Kidney (tissue), 22 donors: ENCODE measurements at places on chromosomes 2 and 18.
A peak's percentile ranks its signal among the peaks of the same experiment; 100 is the strongest.

GRCh38 chr18:5103286-5103685, 93.8 kb downstream of the AKAIN1 start:
- H3K27ac ChIP-seq = no peak overlapping the region
- no peak overlapping the region for H3K4me3 ChIP-seq
- no peaks in the 10 kb centered on the region for H3K36me3 ChIP-seq
- H3K4me1 ChIP-seq = no peaks in the 10 kb centered on the region

GRCh38 chr2:204664708-204665121, 119.4 kb downstream of the PARD3B start:
- no peak for DNase-seq
- H3K36me3 ChIP-seq = no peaks in the 10 kb centered on the region
- no peaks in the 10 kb centered on the region for H3K27me3 ChIP-seq
- no peak overlapping the region for H3K4me3 ChIP-seq
- H3K4me1 ChIP-seq = peaks cover 5% of the 10 kb centered on the region

- H3K4me3 ChIP-seq = no peak overlapping the region
- DNase-seq = no peak
Measured at GRCh38 chr2:55887901-55888624, 35.5 kb downstream of the EFEMP1 start.

- H3K4me3 ChIP-seq = no peak overlapping the region
- DNase-seq = no peak
- H3K4me1 ChIP-seq = no peaks in the 10 kb centered on the region
- H3K27me3 ChIP-seq = no peaks in the 10 kb centered on the region
- no peak overlapping the region for H3K27ac ChIP-seq
Measured at GRCh38 chr2:199219551-199219950, 238.2 kb downstream of the SATB2 start.

DNA sequence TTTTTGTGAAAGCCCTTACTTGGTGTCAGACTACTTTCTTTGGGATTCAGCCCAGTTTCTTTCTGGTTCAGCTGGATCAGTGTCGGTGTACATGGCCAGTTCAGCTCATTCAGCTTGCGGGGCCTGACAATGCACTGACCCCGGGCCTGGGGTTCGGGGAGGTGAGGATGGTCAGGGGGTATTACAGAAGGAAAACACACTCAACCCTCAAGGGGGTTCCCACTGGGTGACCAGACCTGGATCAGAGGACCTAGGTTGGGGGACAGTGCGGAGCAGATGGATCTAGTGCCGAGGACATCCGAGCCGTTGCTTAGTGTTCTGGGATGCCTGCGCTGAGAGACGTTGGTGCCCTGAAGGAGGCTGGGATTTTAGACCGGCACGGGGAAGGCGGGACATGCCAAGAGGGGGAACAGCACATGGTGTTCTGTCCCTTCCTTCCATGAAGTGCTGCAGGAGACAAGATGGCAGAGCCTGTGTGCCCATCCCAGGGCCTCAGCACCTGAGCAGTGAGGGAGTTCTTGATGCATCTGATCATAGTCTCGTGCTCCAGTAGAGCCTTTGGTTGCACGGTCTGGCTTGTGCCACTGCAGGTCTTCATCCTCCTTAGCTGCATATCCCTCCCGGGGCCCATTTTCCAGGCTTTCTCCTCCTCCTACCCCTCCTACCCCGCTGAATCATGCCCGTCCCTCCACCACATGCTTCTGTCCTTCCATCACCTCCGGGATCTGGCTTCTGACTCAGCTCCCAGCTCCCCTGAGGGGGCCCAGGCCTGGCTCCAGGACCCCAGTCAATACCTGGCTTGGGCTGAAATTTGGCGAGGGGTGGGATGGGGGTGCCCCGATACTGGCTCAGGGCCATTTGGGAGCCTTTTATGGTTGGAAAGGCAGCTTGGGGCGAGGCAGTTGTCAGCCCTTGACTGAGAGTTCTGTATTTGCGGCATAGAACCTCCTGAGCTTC, 18.0 kb downstream of the SPEG start:
- H3K27me3 ChIP-seq = no peaks in the 10 kb centered on the region
- no peak overlapping the region for H3K4me3 ChIP-seq
- H3K27ac ChIP-seq = no peak overlapping the region
- no peak for DNase-seq
- no peaks in the 10 kb centered on the region for H3K4me1 ChIP-seq

GRCh38 chr2:216183462-216183861, 74.3 kb downstream of the XRCC5 start:
- H3K27me3 ChIP-seq = no peaks in the 10 kb centered on the region
- H3K4me1 ChIP-seq = peaks cover 2% of the 10 kb centered on the region
- H3K27ac ChIP-seq = no peak overlapping the region
- no peak overlapping the region for H3K4me3 ChIP-seq
- DNase-seq = no peak

GRCh38 chr2:149849591-149849990, 262.0 kb upstream of the MMADHC start:
- no peak overlapping the region for H3K4me3 ChIP-seq
- no peak for DNase-seq
- no peaks in the 10 kb centered on the region for H3K27me3 ChIP-seq
- H3K36me3 ChIP-seq = no peaks in the 10 kb centered on the region
- no peaks in the 10 kb centered on the region for H3K4me1 ChIP-seq

DNA sequence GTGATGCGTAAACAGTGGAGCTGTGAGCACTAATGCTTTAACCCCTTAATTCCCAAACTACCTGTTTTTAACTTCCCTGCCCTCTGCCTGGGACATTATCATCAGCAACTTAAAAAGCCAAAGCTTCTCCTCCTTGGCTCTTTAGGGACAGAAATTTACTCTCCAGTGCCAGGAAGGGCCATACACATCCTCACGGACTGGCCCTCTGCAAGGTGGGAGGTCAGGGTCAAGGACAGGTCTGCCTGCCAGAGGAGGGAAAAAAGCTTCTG, 21.5 kb downstream of the KCTD1 start:
- no peaks in the 10 kb centered on the region for H3K27me3 ChIP-seq
- H3K27ac ChIP-seq = no peak overlapping the region
- no peak for DNase-seq
- H3K4me3 ChIP-seq = no peak overlapping the region
- no peaks in the 10 kb centered on the region for H3K36me3 ChIP-seq

GRCh38 chr2:74010087-74010541, 25.4 kb downstream of the TET3 start:
- no peaks in the 10 kb centered on the region for H3K27me3 ChIP-seq
- H3K36me3 ChIP-seq = no peaks in the 10 kb centered on the region
- H3K27ac ChIP-seq = no peak overlapping the region
- DNase-seq = peak; percentile 44
- H3K4me1 ChIP-seq = peaks cover 12% of the 10 kb centered on the region

DNA sequence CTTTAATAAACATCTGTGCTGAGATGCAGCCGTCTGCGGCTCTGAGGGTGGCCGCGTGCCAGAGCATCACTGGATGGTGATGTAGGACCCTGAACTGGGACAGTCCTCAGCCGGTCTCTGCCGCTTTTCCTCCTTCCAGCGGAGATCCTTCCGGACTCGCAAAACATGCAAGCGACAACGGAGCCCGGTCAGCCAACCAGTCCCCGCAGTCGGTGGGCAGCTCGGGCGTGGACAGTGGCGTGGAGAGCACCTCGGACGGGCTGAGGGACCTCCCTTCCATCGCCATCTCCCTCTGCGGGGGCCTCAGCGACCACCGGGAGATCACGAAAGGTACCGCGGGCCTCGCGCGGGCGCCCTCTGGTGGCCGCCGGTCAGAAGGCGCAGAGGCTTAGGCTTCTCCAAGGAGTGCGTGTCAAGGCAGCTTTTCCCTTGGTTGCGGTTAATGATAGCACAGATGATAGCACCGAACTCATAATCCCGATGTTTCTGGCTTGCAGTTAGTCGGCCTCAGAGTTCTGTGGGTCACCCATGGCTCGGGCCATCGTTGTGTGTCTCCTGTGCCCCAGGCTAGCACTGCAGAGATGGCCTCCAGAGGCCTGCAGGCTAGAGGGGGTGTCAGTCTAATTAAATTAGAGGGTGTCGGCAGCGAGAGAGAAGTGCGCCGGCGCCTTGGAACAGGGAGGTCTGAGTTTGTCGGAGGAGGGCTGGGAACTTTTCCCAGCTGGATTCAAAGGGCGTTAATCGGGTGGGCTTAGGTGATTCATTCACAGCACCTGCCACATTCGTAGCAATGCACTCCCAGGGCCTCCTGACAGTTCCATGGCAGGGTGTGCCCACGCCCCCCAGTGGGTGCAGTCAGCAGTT, 38.5 kb downstream of the LPIN1 start:
- DNase-seq = peak; percentile 79
- H3K27me3 ChIP-seq = no peaks in the 10 kb centered on the region
- H3K27ac ChIP-seq = no peak overlapping the region

- no peaks in the 10 kb centered on the region for H3K27me3 ChIP-seq
- H3K4me3 ChIP-seq = no peak overlapping the region
- H3K36me3 ChIP-seq = no peaks in the 10 kb centered on the region
- H3K4me1 ChIP-seq = no peaks in the 10 kb centered on the region
Measured at GRCh38 chr2:141523199-141523598, 607.6 kb downstream of the LRP1B start.

- H3K4me3 ChIP-seq = no peak overlapping the region
- no peak for DNase-seq
- no peaks in the 10 kb centered on the region for H3K27me3 ChIP-seq
- H3K36me3 ChIP-seq = peaks cover 5% of the 10 kb centered on the region
- H3K27ac ChIP-seq = no peak overlapping the region
- H3K4me1 ChIP-seq = peaks cover 5% of the 10 kb centered on the region
Measured at GRCh38 chr2:10061221-10061925, 18.0 kb downstream of the KLF11 start.

GRCh38 chr2:127415593-127416505, 2.4 kb upstream of the PROC start:
- H3K4me3 ChIP-seq = peak overlapping the region; percentile 59
- peak; percentile 88 for DNase-seq
- H3K36me3 ChIP-seq = no peaks in the 10 kb centered on the region
- H3K27ac ChIP-seq = no peak overlapping the region
- H3K27me3 ChIP-seq = no peaks in the 10 kb centered on the region
- peaks cover 3% of the 10 kb centered on the region for H3K4me1 ChIP-seq

GRCh38 chr2:120538691-120539423, 192.9 kb downstream of the INHBB start:
- no peak overlapping the region for H3K4me3 ChIP-seq
- H3K4me1 ChIP-seq = peaks cover 15% of the 10 kb centered on the region
- H3K36me3 ChIP-seq = no peaks in the 10 kb centered on the region
- no peak for DNase-seq

DNA sequence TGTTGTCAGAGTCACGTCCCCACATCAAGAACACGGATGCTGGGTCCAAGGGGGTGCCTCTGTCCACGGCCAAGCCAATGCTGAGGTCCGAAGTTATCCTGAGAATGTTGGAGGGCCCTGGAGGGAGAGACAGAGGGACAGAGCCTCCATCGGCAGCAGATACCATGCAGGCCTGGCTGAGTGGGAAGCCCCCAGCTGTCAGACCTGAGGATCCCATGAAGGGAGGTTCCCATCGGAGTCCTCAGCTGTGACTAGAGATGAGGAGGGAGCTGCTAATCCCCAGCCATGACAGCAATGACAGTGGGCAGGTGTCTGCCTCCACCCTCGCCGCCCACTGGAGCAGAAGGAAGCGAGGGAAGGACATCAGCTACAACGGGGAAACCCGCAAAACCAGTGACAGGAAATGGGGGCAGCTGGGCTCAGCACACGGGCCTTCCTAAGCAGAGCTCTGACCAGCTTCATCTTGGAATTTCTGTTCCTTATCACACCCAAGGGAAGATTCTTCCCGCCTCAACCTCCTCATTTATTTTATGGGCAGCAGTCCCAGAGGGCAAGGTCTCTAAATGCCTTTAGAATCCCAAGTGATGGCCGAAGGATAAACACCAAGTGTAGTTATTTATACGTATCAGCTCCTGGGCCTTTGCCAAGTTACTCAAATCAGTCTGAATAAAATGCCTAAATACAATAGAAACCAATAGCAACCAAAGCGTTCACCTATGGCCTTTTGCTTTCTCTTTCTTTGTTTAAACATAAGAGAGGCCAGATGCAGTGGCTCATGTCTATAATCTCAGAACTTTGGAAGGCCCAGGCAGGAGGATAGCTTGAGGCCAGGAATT, 32.2 kb downstream of the FAM178B start:
- DNase-seq = peak; percentile 38
- H3K27me3 ChIP-seq = no peaks in the 10 kb centered on the region

- DNase-seq = no peak
- H3K27me3 ChIP-seq = no peaks in the 10 kb centered on the region
- H3K36me3 ChIP-seq = no peaks in the 10 kb centered on the region
- H3K27ac ChIP-seq = no peak overlapping the region
- no peak overlapping the region for H3K4me3 ChIP-seq
Measured at GRCh38 chr18:51610481-51610880, 413.0 kb upstream of the MEX3C start.

- DNase-seq = no peak
- no peaks in the 10 kb centered on the region for H3K4me1 ChIP-seq
- no peak overlapping the region for H3K27ac ChIP-seq
- H3K27me3 ChIP-seq = no peaks in the 10 kb centered on the region
- H3K4me3 ChIP-seq = no peak overlapping the region
Measured at GRCh38 chr2:34892766-34893165, 1293.7 kb upstream of the FAM98A start.

DNA sequence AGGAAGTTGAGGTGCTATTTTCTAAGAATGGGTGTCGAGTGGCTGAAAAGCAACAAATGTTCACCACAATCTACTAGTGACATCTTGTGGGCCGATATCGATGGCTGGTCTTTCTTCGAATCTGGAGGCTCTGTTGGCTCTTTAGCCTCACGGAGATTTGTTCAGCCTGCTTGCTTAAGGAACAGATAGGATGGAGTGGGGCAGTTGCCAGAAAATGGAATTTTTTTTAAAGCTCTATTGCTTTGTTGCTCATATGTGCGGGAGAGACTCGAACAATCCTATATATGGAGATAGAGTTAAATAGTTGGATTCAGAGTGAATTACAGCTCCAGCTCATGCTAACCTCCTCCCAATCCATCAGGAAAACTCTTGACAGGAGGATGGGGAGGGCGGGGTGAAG, 70.9 kb upstream of the LYPD6B start:
- H3K4me1 ChIP-seq = no peaks in the 10 kb centered on the region
- H3K4me3 ChIP-seq = no peak overlapping the region
- H3K27ac ChIP-seq = no peak overlapping the region
- H3K36me3 ChIP-seq = no peaks in the 10 kb centered on the region

GRCh38 chr2:24362253-24362652, 1.9 kb upstream of the ITSN2 start:
- H3K36me3 ChIP-seq = no peaks in the 10 kb centered on the region
- H3K27ac ChIP-seq = no peak overlapping the region
- H3K27me3 ChIP-seq = no peaks in the 10 kb centered on the region
- H3K4me3 ChIP-seq = no peak overlapping the region
- no peak for DNase-seq

GRCh38 chr2:146984014-146984413, 860.8 kb upstream of the ACVR2A start:
- H3K4me3 ChIP-seq = no peak overlapping the region
- H3K27ac ChIP-seq = no peak overlapping the region
- H3K27me3 ChIP-seq = no peaks in the 10 kb centered on the region

GRCh38 chr2:37802211-37802752, 122.8 kb upstream of the RMDN2 start:
- H3K4me3 ChIP-seq = no peak overlapping the region
- no peaks in the 10 kb centered on the region for H3K4me1 ChIP-seq
- no peak overlapping the region for H3K27ac ChIP-seq
- DNase-seq = no peak

- H3K27me3 ChIP-seq = no peaks in the 10 kb centered on the region
- no peaks in the 10 kb centered on the region for H3K36me3 ChIP-seq
- H3K27ac ChIP-seq = no peak overlapping the region
- H3K4me3 ChIP-seq = no peak overlapping the region
- H3K4me1 ChIP-seq = no peaks in the 10 kb centered on the region
- peak; percentile 70 for DNase-seq
Measured at GRCh38 chr2:205786976-205787375, 104.7 kb downstream of the NRP2 start.
